ENCODE measurements at places on chromosomes 11 and 22. TPM values are rescaled to one million over a fixed set of nuclear protein-coding genes. Genes with fewer than 3 reads are reported as not detected.

GRCh38 chr11:69057236-69057635, 8.5 kb downstream of the TPCN2 start:
- H3K4me3 ChIP-seq = no peak overlapping the region
- DNase-seq = no peak
- H3K27me3 ChIP-seq = no peaks in the 10 kb centered on the region
- H3K36me3 ChIP-seq = no peaks in the 10 kb centered on the region
- H3K27ac ChIP-seq = no peak overlapping the region

DNA sequence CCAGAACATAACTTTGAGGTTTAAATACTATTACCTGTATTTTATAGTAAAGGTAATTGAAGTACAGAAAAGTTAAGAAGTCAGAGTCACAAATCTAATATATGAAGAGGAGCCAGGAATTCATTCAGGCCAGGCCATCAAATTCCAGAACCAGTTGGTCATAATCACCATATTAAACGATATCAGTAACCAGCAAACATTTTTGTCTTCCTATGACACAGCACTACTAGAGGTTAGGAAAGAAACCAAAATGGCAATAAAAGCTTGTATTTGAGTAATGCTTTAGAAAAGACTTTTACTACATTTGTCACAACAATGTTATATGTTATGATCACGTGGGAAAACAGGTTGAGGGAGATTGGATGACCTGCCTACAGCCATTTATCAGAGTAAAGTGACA, 62.2 kb downstream of the DKK3 start:
- DNase-seq = no peak
- no peaks in the 10 kb centered on the region for H3K27me3 ChIP-seq
- no peaks in the 10 kb centered on the region for H3K4me1 ChIP-seq
- H3K36me3 ChIP-seq = no peaks in the 10 kb centered on the region
- H3K27ac ChIP-seq = no peak overlapping the region

Gene TIGD3
- under 0.01 TPM for total RNA-seq

DNA sequence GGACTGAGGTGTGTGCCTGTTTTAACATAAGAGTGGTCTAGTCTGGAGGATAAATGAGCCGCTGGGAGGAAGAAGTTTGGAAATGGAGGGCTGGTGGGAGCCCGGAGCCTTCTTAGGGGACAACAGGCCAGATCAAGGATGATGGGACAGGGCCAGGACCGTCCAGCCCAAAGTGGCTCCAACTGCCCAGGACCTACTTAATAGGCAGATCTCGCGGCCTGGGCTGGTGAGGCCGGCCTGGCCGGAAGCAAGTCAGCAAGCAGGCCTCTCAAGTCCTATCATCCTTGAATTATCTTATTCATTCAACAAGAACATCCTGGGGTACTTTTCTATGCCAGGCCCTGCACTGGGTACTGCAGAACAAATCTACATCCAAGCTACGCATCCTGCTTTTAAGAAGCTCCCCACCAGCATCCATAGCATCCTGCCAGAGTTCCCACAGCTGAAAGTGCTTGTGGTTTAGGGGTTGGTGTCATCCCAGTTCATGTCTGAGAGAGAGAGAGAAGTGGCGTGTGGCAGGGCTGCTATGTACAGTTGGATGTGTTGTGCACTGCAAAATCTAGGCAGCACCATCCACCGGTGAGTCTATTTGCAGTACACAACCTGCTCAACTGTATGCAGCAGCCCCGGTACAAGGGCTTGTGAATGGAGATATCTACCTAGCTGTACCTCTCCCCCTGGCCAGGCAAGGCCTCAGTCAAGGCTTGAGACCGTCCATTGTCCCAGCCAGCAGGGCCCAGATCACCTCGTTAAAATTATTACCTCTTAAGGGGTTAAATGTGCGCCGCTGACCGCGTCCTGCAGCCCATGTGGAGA, 82.1 kb downstream of the FBLN1 start:
- H3K4me3 ChIP-seq = no peak overlapping the region
- no peak for DNase-seq
- H3K36me3 ChIP-seq = no peaks in the 10 kb centered on the region

Gene FAT3
- 9.3 TPM for total RNA-seq

Gene MMP8
- total RNA-seq = not detected

- no peaks in the 10 kb centered on the region for H3K27me3 ChIP-seq
- H3K4me3 ChIP-seq = no peak overlapping the region
- DNase-seq = no peak
- no peaks in the 10 kb centered on the region for H3K4me1 ChIP-seq
- H3K27ac ChIP-seq = no peak overlapping the region
These were observed 45.5 kb downstream of the CACNA1I start for GRCh38 chr22:39616051-39616450.

DNA sequence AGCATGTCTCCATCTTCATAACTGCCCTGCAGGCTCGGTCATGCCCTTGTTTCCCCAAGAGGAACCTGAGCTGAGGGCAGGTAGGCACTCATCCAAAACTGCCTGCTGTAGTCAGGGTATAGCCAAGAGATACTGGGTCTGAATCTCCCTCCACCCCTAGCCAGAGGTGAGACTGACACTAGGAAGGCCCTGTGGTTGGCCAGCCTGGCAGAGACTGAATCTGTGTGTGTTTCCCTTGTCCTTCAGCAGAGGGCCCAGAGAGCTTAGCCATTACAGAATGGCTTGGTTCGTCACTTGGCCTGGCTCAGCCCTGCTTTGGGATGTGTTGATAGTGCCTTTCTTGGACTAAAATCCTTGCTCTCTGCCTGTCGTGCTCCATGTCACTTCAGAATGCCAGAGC, 79.3 kb upstream of the SUSD2 start:
- H3K27ac ChIP-seq = no peak overlapping the region
- no peak overlapping the region for H3K4me3 ChIP-seq
- DNase-seq = no peak
- no peaks in the 10 kb centered on the region for H3K36me3 ChIP-seq

GRCh38 chr11:73154178-73154577, 12.1 kb upstream of the FCHSD2 start:
- no peak for DNase-seq
- no peak overlapping the region for H3K4me3 ChIP-seq
- no peaks in the 10 kb centered on the region for H3K27me3 ChIP-seq
- no peaks in the 10 kb centered on the region for H3K36me3 ChIP-seq
- no peaks in the 10 kb centered on the region for H3K4me1 ChIP-seq

- no peaks in the 10 kb centered on the region for H3K4me1 ChIP-seq
- no peak overlapping the region for H3K27ac ChIP-seq
- no peaks in the 10 kb centered on the region for H3K36me3 ChIP-seq
- no peak for DNase-seq
- no peak overlapping the region for H3K4me3 ChIP-seq
- H3K27me3 ChIP-seq = no peaks in the 10 kb centered on the region
These were observed 63.9 kb upstream of the CSNK2A3 start for GRCh38 chr11:11416917-11417316.

- H3K4me1 ChIP-seq = no peaks in the 10 kb centered on the region
- no peaks in the 10 kb centered on the region for H3K27me3 ChIP-seq
- H3K36me3 ChIP-seq = no peaks in the 10 kb centered on the region
- no peak overlapping the region for H3K4me3 ChIP-seq
- DNase-seq = no peak
- no peak overlapping the region for H3K27ac ChIP-seq
These were observed 59.6 kb upstream of the SHANK2 start for GRCh38 chr11:71311928-71312510.

DNA sequence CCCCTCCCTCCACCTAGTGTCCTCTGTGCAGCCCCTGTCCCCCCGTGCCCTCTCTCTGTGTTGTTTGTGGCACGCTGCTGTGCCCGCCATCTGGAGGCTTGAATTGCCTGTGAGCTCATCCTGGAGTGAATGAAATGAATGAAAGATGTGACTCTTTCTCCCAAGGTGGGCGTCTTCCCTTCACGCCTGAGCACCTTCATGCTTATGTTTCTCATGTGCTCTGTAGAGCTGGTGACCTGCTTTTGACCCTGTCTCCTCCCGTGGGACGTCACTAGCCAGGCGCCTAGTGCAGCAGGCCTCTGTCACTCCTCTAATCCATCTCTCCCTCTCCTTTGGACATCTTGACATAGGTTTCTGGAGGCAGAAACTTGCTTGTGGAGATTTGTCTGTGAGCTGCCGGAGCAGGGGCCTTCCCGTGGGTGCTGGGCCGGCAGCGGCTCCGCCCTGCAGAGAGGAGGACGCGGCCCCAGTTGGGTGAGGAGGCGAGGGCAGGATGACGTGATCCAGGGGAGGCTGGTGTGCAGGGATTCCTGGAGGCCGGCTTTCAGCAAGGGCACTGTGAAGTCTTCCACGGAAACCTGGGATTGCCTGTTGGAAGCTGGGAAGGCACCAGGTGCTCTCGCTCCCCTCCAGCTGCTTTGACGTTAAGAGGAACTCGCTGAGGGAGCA, 40.6 kb downstream of the MUC6 start:
- no peaks in the 10 kb centered on the region for H3K27me3 ChIP-seq
- no peaks in the 10 kb centered on the region for H3K4me1 ChIP-seq
- H3K36me3 ChIP-seq = no peaks in the 10 kb centered on the region
- H3K27ac ChIP-seq = peak overlapping the region; percentile 61
- peak; percentile 56 for DNase-seq
- no peak overlapping the region for H3K4me3 ChIP-seq

GRCh38 chr11:59183771-59184170, 11.8 kb downstream of the DTX4 start:
- no peak overlapping the region for H3K27ac ChIP-seq
- H3K4me3 ChIP-seq = no peak overlapping the region
- no peaks in the 10 kb centered on the region for H3K36me3 ChIP-seq
- no peaks in the 10 kb centered on the region for H3K4me1 ChIP-seq
- DNase-seq = peak; percentile 54

DNA sequence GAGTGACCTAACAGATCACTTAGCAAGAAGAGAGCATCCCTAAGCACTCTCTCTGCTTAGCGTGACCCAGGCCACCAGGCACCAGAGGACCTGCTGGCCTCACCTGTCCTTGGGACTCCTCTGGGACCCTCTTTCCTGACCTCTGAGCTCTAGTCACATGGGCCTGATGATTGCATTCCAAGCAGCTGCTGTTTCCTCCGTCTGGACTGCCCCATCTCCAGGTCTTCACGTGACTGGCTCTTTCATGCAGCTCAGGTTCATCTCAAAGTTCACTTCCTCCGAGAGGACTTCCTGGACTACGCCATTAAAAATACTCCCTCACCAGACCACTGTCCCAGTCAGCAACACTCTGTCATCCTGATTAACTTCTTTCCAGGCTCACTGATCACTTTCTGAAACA, 2.9 kb downstream of the MMP20 start:
- no peak overlapping the region for H3K4me3 ChIP-seq
- H3K4me1 ChIP-seq = no peaks in the 10 kb centered on the region
- no peaks in the 10 kb centered on the region for H3K36me3 ChIP-seq
- no peaks in the 10 kb centered on the region for H3K27me3 ChIP-seq
- DNase-seq = no peak
- H3K27ac ChIP-seq = no peak overlapping the region

DNA sequence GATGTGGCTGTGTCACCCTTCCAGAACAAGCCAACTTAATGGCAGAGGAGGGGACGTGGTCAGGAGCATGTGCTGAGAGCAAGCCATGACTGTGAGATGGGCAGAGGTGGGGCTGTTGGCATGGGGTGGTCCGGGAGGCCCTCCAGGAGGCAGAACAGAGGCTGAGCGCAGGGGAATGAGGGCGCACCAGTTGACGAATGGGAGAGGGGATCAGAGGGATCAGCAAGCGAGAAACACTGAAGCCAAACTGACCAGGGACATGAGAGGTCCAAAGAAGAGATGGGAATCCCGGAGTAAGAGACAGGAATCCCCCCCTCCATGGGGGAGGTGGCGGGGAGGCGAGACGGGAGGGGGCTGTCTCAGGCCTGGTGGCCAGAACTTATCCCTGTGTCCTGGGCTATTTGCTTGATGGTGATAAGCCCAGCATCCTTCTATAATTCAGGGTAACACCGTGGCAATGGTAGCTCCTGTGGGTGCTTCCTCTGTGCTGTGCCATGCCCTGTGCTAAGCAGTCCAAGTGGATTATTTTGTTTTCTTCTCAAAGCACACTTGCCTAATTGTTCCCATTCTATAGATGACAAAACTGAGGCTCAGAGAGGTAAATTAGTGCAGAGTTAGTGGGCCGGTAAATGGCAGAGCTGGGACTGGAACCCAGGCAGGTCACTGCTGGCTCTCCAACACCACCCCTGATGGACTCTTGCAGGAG, 83.4 kb upstream of the SHISAL1 start:
- no peaks in the 10 kb centered on the region for H3K27me3 ChIP-seq
- DNase-seq = peak; percentile 6
- no peak overlapping the region for H3K4me3 ChIP-seq
- H3K4me1 ChIP-seq = no peaks in the 10 kb centered on the region
- no peak overlapping the region for H3K27ac ChIP-seq

DNA sequence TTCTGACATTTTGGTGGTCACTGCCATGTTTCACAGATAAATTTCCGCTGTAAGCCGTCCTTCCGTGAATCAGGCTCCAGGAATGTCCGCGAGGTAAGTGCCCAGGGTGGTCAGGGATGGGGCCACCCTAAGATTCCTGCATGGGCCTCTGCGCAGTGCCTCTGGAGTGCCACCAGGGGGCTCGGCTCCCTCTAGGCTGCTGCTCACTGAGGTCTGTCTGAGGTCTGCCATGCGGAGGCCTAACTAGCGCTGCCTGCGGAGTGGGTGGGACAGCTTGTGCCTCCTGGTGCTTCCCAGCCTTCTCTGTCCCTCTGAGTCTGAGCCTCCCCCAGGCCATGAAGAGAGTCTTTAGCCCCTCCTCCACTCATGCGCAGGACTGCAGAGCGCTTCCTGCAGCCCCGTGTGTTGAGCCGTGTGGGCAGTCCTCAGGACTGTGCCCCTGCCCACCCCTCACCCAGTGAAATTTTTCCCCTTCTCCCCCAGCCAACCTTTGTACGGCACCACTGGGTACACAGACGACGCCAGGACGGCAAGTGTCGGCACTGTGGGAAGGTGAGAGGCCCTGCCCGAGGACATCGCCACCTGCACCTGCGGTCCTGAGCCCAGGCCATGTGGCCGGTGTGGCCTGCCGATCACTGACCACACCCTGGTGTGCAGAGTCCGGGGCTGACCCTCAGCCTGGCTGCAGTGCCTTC, 11.9 kb upstream of the MDK start:
- no peak overlapping the region for H3K4me3 ChIP-seq
- no peaks in the 10 kb centered on the region for H3K36me3 ChIP-seq
- peak; percentile 49 for DNase-seq

GRCh38 chr22:25804676-25805075, 62.7 kb downstream of the MYO18B start:
- H3K27ac ChIP-seq = no peak overlapping the region
- no peak for DNase-seq
- no peaks in the 10 kb centered on the region for H3K27me3 ChIP-seq
- no peaks in the 10 kb centered on the region for H3K4me1 ChIP-seq

DNA sequence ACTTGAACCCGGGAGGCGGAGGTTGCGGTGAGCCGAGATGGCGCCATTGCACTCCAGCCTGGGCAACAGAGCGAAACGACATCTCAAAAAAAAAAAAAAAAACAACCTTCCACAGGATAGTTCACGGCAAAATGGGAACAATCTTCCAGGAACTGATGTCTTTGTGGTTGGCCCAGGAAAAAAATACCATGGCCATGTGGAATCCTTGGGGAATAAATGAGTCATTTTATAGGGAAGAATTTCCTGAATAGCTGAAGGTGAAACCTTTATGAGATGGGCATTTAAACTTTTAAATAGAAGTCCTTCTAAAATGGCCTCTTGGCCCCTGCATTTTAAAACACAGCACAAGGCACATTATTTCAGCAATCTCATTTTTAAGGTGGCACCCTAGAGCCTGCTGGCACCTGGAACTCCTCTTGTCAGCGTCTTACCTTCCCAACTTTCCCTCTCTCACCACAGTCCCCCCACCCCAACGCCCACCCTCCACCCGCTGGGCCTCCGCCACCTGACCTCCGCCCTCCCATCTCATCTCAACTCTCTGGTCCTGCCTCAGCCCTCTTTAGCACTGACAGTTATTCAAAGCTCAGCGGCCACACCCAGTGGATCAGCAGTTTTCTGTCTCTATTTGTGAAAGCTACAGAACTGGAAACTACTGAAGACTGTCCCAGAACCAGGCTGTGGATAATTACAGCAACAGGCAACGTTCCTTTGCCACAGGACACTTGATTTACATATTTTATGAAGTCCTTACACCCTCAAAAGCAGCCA, 43.1 kb downstream of the SCGB1A1 start:
- H3K4me3 ChIP-seq = no peak overlapping the region
- no peaks in the 10 kb centered on the region for H3K36me3 ChIP-seq
- H3K4me1 ChIP-seq = no peaks in the 10 kb centered on the region
- H3K27me3 ChIP-seq = no peaks in the 10 kb centered on the region

All from uterus (tissue), 4 donors.